ENCODE measurements at places on chromosomes 16 and 17.

- no peak for DNase-seq
These were observed 39.4 kb upstream of the ZC3H18 start for GRCh38 chr16:88530858-88531203.

GRCh38 chr16:81483064-81483969 is 38.7 kb downstream of the CMIP start:
- no peak for DNase-seq

GRCh38 chr17:41539071-41539492 is 11.0 kb upstream of the KRT19 start:
- DNase-seq: no peak

- DNase-seq: no peak
These were observed 17.8 kb downstream of the IRX3 start for GRCh38 chr16:54268766-54269165.

DNA sequence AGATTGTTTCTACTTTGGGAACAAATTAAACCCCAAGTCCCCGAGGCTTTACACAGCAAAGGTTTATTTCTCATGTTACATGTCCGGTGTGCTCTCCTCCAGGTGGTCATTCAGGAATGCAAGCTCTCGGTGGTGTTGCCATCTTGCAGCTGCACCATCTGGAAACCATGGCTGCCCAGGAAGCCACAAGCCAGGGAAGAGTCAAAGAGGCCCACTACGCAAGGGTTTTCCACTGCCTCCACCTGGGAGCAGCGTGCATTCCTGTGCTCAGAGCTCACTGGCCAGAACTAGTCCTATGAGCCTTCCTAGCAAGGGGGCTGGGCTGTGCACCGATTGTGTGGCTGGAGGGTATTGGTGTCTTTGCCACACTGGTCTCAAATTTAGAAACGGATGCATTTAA is 128.8 kb upstream of the FOXF1 start:
- DNase-seq: no peak

All from SW480 (cell line).